ENCODE measurements at places on chromosomes 3 and 15. TPM values are rescaled to one million over a fixed set of nuclear protein-coding genes. Genes with fewer than 3 reads are reported as not detected.

GOLGA8M gene
- total RNA-seq, result 2.1 TPM

DNA sequence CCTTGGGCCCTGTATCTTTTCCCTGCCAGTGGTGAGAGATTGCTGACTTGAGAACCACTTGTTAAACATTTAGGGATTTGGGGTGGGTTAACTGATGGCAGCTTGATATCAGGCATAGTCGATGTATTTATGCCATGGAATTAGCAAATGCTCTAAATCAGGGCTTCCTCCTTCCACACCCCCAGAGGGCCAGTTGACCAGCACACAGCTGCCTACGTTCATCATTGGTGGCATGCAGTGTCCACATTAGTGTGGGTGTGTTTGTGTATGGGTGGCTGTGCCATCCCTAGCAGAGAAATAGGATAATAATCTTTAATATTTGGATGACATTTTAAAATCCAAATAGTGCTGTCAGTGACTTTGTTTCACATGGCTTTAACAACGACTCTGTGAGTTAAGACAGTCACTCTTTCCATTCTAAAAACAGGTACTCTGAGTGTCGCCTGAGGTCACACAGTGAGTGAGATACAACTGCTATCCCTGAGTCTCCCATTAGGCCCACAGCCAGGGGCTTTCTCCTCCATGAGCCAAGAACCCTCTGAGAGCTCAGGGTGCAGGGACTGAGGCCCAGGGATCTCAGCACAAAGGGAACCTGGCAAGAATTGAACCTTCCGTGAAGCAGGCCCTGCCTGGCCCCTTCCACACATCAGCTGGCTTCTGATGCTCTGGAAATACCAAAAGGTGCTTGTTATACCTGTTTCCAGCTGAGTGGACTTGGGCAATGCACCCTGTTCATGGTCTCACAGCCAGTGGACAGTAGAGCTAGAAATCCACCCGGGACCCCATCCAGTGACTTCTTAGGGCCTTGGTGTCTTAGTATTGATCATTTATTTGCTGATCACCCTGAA is 4.3 kb upstream of the LTF start:
- no peak for DNase-seq
- H3K27ac ChIP-seq, result no peak overlapping the region
- H3K27me3 ChIP-seq, result peaks cover 10% of the 10 kb centered on the region
- H3K4me1 ChIP-seq, result peaks cover 39% of the 10 kb centered on the region

KAT2B gene
- total RNA-seq, result 39.1 TPM

- H3K4me3 ChIP-seq, result no peak overlapping the region
- no peaks in the 10 kb centered on the region for H3K36me3 ChIP-seq
- H3K27ac ChIP-seq, result no peak overlapping the region
- DNase-seq, result no peak
- no peaks in the 10 kb centered on the region for H3K27me3 ChIP-seq
- H3K4me1 ChIP-seq, result no peaks in the 10 kb centered on the region
Observed at GRCh38 chr3:150875548-150875947, 29.7 kb downstream of the MINDY4B start.

DNA sequence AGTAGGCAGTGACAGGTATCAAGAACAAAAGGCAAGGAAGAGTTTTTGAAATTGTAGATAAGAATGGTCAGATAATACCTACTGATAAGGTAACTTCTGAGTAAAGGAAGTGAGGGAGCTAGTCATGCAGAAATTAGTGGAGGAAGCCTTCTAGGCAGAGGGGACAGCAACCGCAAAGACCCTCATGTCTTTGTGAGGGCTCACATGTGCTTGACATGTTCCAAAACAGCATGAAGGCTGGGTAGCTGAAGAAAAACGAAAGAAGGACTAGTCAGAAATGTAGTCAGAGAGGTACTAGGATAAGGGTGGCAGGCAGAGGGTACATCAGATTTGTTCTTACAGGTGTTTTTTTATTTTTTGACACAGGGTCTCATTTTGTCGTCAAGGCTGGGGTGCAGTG is 5.3 kb downstream of the SIN3A start:
- no peaks in the 10 kb centered on the region for H3K27me3 ChIP-seq
- peaks cover 17% of the 10 kb centered on the region for H3K36me3 ChIP-seq

GRCh38 chr3:176479248-176479647 is 718.0 kb downstream of the TBL1XR1 start:
- no peaks in the 10 kb centered on the region for H3K36me3 ChIP-seq
- no peaks in the 10 kb centered on the region for H3K27me3 ChIP-seq
- no peak overlapping the region for H3K27ac ChIP-seq
- DNase-seq, result no peak
- H3K4me1 ChIP-seq, result no peaks in the 10 kb centered on the region

LTF gene
- 106 TPM for total RNA-seq

Measured in spleen (tissue), 13 donors.